DMS79 (cell line): ENCODE measurements at places on chromosomes 5 and 9.

DNA sequence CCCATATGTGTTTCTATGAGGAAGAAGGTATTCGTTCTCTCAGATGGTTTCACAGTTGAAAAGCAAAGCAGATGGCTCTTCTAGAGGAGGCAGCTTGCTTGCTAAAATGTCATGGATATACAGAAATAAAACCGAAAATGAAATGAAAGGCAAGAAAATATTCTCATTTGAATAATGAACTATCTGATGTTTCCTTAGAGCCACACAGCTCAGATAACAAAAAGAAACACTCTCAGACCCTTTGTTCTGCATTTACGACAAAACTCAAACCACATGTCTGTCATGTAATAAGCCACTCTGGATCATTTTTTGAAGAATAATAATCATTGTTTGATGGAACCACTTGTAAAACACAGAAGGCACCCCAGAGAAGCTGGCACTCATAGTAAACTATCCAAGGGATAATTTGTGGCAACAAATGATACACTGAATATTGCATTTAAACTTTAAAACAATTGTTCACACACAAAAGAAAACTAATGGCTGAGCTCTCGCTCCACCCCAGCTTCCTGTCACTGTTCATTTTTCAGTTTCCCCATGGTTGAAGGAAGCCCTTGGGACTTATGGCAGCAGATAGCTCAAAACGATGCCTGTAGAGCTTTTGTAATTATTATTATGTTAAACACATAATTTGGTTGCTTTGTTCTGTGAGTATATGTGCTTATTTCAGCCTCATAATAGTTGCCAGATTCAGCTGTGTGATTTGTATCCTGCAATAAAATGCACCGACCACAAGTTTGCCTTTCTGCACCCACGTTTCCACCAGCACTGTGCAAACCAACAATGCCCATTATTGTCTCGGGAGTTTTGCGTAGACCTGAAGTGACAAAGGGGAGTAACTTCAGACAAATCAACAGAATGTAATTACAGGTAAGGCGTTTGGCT, 256.0 kb downstream of the TMEM167A start:
- DNase-seq, result no peak

DNA sequence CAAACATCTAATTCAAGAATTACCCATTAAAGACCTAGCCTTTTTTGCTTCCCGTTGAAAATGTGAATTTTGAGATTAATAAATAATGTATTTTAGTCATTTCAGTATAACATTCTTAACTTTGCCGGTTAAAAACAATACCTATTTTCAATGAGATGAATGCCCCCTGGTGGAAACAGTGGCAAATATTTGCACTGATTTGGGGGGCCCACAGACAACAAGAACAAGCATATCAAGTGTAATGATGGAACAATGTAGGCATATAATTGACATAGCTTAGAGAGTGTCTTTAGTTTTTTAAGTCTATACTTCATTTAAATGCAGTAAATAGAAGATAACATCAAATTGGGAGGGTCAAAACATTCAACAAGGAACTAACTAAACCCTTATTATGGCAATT, 111.9 kb downstream of the NTRK2 start:
- no peak for DNase-seq

- DNase-seq, result no peak
These were observed 417.7 kb downstream of the IRX1 start for GRCh38 chr5:4013106-4013898.

DNA sequence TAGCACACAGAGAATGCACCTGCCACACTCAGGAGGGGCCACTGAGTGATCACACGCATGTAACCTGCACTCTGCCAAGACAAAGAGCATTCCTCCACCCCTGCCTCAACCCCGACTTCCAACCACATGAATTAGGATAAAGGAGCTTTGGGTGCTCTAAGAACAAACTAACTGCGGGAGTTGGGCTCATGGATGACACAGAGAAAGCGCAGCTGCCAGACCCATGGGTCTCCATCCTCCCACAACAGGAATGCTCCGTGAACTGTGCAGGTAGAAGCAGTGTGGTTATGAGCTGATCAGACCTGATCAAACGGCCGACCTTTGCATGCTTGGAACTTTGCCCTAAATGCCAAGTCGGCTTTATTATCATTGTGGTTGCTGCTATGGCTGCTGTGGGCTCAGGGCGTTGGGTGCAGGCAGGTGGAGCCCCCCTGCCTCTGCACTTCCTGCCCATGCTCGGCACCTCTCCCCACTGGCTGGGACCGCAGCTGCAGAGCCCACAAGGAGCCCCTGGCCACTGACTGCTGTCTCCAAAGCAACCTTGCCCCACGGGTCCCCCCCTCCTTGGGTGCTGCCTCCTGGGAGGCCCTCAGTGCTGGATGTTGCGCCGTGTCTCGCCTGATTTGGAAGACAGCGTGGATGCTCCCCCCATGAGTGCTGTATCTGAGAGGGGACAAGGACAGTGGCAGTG, 2.6 kb upstream of the SLC6A3 start:
- DNase-seq, result no peak

GRCh38 chr9:109385499-109385898, 64.6 kb upstream of the EPB41L4B start:
- DNase-seq, result no peak

GRCh38 chr5:167244583-167244982, 1046.9 kb upstream of the WWC1 start:
- DNase-seq, result no peak

- DNase-seq, result no peak
These were observed 1446.4 kb upstream of the WWC1 start for GRCh38 chr5:166845044-166845443.

DNA sequence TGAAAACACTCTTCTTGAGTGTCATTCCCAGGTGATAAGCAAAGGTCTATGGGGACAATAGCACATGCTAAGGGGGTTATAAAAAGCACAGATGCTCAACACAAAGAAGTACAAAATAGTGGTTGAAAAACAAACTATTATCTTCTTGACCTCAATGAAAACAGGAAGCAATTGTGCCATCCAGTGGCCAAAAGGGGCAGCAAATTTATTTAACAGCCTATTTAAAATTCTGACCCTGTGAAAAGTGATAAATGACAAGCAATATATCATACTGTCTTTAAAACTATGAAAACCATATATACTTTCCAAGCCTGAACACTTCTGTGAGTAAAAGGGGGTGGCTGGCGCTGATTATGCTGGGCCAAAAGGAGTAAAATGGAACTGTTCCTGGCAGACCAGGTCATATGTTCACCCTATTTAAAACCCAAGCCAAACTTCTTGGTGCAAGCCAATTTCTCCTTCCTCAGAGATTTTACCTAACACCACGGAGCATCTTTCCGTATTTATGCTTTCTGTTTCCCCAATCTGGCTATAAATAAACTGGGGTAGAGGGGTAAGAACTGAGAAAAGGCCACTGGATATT, 29.7 kb downstream of the TEX10 start:
- DNase-seq, result peak; percentile 3

DNA sequence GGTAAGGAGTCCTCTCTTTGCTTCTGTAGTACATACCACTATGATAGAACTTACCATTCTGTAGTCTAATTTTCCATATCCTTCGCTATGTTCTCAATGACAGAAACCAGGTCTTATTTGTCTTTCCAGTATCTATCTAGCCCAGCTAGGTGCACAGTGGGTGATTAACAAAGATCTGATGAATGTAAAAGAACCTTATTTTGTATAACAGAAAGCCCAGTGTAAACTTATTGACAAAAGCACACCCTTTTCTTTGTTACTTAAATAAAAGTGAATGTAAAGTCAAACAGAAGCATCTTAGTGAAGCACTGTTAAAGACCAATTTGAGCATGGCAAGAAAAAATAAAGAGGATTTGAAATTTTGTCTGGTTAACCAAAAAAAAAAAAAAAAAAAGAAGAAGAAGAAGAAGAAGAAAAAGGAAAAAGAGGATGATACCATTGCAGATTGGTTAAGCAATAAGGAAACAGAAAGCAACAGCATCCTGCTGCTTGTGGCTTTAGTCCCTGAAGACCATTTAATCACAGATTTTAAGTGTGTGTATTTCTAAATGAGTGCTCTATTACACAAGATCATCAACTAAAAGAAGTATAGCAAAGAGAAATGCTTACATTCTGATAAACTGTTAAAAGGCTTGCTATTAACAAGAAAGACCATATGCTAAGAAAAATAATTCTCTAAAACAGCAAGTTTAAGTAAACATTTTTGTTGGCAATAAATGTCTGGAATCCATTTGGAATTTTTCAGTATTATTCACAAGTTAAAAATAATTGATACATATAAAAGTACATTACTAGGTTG, 21.2 kb downstream of the MEGF9 start:
- DNase-seq, result no peak

GRCh38 chr5:126100767-126101166, 322.4 kb upstream of the GRAMD2B start:
- no peak for DNase-seq

GRCh38 chr5:154559398-154560276, 81.6 kb upstream of the HAND1 start:
- DNase-seq, result no peak

DNA sequence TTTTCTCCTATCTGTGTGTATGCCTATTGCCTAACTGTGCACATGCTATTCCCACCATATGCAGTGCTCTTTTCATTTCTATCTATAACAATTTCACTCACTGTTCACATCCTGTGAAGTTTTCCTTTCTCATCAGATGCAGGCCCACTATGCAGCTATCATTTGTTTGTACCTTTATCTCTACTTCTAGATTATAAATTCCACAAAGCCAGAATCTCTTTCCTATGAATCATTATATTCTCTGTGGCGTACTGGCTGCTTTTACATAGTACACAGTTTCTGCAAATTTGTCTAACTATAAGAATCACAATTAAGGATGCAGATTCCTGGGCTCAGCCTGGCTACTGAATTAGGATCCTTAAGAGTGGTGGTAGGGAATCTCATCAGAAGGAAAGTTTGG, 600.8 kb upstream of the ARRDC3 start:
- DNase-seq, result no peak

- DNase-seq, result no peak
These were observed 28.1 kb downstream of the TERT start for GRCh38 chr5:1266791-1267190.

- no peak for DNase-seq
These were observed 47.3 kb downstream of the PWWP2A start for GRCh38 chr5:160071916-160072315.

GRCh38 chr5:158100373-158100888, 241.5 kb upstream of the CLINT1 start:
- no peak for DNase-seq

DNA sequence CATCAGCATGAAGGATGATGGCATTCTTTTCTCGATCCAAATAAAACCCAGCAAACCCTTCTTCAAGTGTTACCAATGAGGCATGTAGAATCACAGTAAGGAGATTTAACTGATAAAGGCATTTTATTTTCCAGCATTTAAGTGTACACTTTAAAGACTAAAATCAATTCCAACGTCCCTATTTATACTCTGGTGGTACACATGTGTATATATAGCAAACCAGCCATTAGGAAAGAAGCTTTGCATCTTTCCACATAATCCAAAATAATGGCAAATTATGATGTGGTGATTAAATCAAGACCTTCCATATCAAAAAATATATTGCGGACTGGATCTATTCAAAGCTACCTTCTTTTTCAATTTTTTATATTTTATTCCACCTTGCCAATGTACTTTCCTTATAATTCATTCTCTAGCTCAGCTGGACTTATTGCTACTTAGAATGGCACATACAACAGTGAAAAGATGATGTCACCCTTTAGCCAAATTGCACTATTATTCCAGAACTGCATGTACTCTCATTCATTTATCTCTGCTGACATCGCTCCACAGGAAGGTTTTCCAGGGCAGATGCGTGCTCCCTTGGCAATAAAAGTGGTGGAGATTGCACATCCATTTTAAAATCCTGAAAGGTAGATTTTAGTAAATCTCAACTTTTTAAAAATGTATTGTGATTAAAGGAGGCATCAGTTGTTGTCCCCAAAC, 63.3 kb upstream of the SLC30A5 start:
- DNase-seq, result no peak

DNA sequence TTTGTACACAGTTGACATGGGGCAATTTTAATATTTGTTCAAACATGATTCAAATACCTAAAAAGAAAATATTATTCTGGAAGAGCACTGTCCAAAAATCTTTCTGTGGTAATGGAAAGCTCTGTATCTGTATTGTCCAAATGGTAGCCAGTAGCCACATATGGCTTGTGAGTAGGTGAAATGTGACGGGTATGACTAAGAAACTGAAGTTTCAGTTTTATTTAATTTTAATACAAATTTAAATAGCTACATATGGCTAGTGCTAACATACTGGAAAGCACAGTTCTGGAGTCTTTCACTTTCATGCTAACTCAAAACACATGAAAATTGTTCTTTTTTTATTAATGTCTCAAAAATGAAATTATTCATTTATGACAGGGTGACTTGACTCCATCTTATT, 132.6 kb downstream of the PLK2 start:
- DNase-seq, result no peak

- DNase-seq, result no peak
These were observed 44.9 kb upstream of the SHC3 start for GRCh38 chr9:89223396-89223977.

DNA sequence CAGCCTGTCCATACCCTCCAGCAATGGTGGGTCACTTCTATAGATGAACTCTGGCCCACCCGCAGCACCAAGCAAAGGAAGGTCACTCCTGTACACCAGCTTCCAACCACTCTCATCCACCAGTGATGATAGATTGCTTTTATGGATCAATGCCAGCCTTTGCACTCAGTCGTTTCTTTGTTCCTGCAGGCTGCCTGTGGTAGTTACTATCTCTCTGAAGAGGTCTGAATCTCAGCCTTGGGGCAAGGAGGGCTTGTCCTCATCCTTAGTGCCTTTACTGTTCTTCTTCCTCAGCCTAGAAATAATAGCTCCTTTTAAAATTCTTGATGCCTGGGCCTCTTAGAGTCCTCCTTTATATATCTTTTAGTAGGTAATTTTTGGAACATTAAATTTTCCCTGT, 100.8 kb downstream of the TMC1 start:
- DNase-seq, result no peak

GRCh38 chr9:133664173-133665050, 28.2 kb downstream of the DBH start:
- DNase-seq, result peak; percentile 92

GRCh38 chr5:117496801-117497200, 922.2 kb upstream of the SEMA6A start:
- DNase-seq, result no peak

DNA sequence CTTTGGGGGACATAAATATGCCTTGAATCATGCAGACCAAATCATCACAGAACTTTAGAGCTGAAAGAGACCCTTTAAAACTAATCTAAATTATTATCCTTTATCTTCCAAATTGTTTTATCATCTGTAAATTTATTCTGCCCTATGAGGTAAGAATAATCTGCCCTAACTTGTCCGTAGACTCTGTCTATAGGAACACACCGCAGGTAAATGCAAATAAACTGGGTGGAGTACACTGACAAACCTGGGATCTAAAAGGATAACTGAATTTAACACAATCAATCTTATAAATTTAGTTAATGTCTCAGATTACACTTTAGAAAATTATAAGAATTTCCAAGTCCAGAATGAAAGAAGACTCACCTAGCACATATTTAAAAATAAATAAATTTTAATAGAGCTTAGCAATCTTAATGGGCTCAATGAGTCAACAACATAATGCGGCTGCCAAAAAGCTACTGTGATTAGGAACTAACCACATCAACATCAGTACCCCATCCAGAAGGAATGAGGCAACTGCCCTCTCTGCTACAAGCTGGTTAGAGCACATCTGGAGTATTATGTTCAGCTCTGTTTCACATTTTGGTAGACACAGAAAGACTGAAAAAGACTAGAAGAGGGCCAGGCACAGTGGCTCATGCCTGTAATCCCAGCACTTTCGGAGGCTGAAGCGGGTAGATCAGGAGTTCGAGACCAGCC, 5.6 kb downstream of the MEGF9 start:
- peak; percentile 37 for DNase-seq

- DNase-seq, result no peak
These were observed 17.0 kb downstream of the NIPSNAP3B start for GRCh38 chr9:104780796-104781395.
